ENCODE measurements at places on chromosomes 16 and 17. TPM values are rescaled to one million over a fixed set of nuclear protein-coding genes. Genes with fewer than 3 reads are reported as not detected.
A peak's percentile ranks its signal among the peaks of the same experiment; 100 is the strongest.

Gene SAMD14
- not detected for total RNA-seq

DNA sequence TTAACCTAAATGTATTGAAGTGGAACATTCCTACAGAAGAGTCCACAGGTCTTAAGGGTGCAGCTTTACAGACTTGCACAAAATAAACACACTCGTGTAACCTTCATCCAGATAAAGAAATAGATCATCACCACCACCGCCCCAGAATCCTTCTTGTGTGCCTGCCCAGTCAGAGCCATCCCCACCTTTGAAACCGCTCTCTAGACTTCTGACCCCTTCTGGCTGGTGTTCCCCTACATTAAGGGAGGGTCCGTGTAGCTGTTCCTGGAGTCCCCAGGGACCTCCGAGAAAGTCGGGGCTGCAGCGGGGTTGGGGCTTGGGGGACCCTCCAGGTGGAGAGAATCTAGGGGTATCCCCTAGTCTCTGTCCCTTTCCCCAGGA, 9.4 kb downstream of the TBX4 start:
- no peak for DNase-seq

Gene FBXW10
- 0.23 TPM for total RNA-seq

Gene SPATA22
- not detected for total RNA-seq

DNA sequence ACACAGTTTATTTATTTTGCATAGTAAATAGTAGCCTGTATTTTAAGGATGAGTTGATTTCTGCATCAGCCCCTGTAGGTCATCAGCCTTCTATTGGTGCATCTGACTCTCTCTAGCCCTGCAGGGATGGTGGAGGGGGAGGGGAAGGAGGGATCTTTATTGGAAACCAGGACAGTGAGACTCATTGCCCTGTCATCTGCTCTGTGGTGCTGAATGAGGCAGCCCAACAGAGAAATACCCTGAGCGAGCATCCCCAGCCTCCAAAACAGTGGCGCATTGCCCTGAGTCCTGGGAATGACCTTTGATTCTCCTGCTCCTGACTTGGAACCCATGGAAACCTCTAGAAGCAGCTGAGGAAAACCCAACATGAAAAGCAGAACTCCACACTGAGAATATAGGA, 45.5 kb upstream of the STH start:
- no peak for DNase-seq

GRCh38 chr16:11599579-11599978, 12.9 kb upstream of the LITAF start:
- no peak for DNase-seq

GRCh38 chr17:50952013-50952412, 85.9 kb upstream of the TOB1 start:
- peak; percentile 92 for DNase-seq

Measured in MCF 10A (cell line).